NCI-H226 (cell line): ENCODE measurements at places on chromosomes 6 and 20.

- DNase-seq, result no peak
These were observed 27.3 kb downstream of the NQO2 start for GRCh38 chr6:3026791-3027626.

DNA sequence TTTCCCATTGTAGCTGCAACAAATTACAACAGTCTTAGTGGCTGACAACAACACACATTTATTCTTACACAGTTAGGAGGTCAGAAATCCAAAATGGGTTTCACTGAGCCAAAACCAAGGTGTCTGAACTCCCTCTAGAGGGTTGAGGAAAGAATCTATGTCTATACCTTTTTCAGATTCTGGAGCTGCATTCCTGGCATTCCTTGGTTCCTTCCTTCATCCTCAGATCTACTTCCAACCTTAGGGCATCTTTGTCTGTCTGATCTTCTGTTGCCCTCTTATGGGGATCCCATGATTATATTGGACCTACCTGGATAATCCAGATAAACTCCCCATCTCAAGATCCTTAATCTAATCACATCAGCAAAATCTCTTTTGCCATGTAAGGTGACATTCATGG lies 540.9 kb upstream of the MAP3K7 start:
- no peak for DNase-seq

DNA sequence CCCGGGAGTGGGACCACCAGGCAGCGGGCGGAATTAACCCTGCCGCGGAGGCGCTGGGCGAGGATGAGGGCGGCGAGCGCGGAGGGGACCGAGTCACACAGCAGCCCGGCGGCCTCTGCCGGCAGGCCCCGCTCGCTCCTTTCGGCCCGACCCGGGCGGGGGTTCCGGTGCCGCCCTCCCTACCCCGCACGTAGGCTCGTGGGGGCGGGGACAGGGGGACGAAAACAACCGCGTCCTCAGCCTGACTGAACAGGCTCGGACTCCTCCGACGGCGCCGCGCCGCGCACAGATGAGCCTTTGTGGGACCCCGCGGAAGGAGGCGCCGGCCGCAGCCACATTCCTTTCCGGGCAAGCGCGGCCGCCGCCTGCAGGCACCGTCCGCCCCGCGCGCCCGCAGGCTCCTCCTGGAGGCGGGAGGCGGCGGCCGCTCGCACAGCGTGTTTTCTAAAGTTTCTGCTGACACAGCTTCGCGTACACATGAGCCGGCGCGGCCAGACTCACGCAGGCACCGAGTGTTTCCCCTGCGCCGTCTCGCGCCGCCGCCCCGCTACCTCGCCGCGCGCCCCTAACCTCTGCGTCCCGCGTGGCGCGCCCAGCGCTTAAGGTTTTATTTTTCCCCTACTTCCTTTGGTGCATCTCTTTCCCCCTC lies 244.3 kb downstream of the ARID1B start:
- peak; percentile 86 for DNase-seq

GRCh38 chr6:15595461-15596173 lies 67.2 kb downstream of the DTNBP1 start:
- peak; percentile 17 for DNase-seq

DNA sequence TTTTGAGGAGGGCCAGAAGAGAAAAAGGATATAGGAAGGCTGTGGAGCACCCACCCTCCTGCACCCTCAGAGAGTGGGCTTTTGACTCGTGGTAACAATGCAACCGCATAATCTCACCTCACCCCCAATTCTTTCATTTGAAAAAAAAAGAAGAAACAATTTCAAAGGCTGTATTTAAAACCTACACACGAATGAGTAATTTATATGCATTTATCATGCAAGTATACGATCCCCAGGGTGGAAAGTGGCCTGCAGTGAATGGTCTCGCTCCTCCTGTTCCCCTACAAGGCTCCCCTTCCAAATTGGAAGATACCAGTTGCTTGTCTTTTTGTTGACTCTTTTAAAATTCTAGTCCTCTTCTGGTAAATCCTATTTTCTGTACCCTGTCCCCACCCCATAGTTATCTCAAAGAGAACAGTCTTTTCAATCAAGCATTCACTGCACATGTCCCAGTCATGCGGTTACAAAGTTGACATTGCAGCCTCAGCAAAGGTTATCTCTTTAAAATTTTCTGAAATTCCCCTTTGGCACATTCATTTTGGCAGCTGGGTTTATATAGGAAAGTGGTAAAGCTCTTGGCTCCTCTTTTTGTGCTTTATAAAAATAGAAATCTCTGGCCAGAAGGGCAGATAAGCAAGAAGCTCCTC lies 110.6 kb downstream of the ARID1B start:
- no peak for DNase-seq

- DNase-seq, result no peak
These were observed 161.3 kb upstream of the RREB1 start for GRCh38 chr6:6946206-6947155.
